NCI-H1092 (cell line): ENCODE measurements at places on chromosomes 16 and 17.

GRCh38 chr16:86584726-86585721, 6.7 kb downstream of the FOXL1 start:
- DNase-seq = no peak

DNA sequence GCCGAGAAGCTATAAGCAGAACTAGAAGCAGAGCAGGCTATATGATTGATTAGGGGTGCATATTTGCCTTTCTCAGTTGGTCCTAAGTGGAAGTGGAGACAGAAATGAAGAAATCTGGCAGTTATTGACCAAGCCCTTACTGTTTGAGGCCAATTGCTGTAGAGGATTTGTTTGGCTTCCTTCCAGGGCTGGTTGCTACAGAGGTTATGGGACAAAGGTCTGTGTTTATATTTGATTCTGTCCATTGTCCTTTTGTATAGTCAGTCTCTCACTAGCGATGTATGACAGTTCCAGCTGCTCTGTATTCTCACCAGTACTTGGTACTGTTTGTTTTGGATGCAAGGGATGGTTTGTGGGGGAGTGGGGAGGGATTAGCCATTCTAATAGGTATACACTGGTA, 7.3 kb upstream of the ALOX15 start:
- DNase-seq = peak; percentile 70

GRCh38 chr16:66137853-66138252, 228.6 kb upstream of the CDH5 start:
- no peak for DNase-seq

DNA sequence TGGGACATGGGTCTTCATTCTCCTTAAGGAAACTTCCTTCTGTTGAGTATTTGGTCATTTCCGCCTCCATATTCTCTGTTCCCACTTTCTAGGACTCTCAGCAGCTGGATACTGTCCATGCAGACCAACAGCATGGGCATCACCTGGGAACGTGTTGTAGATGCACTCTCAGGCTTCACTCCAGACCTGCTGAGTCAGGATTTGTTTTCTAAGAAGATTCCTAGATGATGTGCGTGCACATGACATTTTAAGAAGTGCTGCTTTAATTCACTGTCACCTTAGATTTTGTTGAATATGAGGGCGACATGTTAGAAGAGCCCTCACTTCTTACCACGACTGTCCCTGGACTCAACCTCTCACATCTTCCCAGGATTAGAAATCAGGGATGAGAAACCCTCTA, 10.0 kb upstream of the SDK2 start:
- no peak for DNase-seq

GRCh38 chr16:17076092-17076754, 394.5 kb downstream of the XYLT1 start:
- no peak for DNase-seq
